ENCODE measurements at places on chromosomes 1 and 21.

- DNase-seq: no peak
Measured at GRCh38 chr1:203858055-203858454, 3.3 kb upstream of the SNRPE start.

DNA sequence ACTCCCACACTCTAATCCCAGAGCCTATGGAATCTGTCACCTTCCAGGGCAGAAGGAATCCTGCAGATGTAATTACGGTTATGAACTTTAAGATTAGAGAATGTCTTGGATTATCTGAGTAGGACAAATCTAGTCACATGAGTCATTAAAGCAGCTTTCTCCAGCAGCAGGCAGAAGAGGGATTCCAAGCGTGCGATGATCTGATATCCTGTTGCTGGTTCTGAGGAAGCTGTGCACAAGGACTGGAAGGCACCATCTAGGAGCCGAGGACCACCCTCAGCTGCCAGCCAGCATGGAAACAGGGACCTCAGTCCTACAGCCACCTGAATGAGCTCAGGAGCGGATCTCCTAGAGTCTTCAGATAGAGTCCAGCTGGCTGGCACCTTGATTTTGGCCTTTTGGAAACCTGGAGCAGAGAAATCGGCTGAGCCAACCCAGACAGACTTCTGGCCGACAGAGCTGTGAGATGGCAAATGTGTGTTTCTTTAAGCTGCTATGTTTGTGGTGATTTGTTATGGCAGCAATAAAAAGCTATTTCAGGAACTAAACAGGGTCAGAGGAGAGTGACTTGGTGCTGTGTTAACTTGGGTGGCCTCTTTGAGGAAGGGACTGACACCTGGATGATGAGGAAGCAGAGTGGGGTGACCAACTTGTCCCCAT is 34.5 kb downstream of the LRRN2 start:
- no peak for DNase-seq

DNA sequence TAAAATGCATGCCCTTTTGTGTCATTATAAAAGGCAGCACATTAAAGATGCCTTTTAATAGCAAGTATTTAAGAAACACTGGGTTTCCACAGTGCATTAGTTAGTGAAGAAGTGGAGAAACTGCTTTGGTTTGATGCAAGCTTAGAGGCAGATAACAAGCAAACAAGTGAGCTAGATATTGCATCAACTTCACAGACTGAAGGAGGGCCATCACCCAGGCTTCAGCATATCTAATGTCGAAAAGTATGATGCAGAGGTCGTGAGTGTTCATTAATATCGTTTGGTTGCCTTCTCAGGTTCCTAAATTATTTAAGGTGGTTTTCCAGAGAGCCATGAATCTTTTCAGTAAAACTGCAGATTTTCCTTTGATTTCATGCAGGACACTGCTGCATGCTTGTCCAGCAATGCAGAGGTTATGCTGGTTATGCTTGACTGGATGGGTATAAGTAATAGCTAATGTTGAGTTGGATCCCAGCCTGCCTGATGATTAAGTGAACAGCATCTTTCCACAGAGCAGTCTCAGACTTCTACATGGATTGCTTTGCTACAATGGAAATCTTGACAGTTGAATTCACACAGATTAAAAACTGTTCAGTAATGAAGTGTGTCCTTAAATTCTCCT is 69.7 kb upstream of the IPO9 start:
- no peak for DNase-seq

GRCh38 chr1:189158155-189158554 is 1319.5 kb downstream of the BRINP3 start:
- DNase-seq: no peak

GRCh38 chr1:51636764-51637522 is 20.1 kb downstream of the OSBPL9 start:
- DNase-seq: no peak

GRCh38 chr1:87905651-87906050 is 577.0 kb downstream of the LMO4 start:
- DNase-seq: no peak

DNA sequence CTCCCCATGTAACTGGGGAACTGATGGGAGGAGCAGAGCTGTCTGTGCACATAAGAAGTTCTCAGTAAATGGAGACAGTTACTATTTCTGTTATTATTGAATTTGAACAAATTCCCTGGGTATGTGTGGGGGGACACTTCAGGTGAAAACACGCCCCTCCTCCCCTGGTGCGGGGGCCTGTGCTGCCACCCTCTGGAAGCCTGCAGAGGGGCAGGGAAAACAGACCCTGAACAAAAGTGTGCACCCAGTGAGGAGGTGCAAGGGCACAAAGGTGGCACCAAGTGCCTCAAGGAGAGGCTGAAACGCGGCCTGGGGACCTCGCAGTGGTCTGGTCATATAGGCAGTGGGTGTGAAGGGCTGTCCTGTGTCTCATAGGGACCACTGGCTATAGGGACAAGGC is 18.2 kb upstream of the NADK start:
- DNase-seq: no peak

GRCh38 chr21:32094804-32095203 is 184.0 kb downstream of the MIS18A start:
- no peak for DNase-seq

DNA sequence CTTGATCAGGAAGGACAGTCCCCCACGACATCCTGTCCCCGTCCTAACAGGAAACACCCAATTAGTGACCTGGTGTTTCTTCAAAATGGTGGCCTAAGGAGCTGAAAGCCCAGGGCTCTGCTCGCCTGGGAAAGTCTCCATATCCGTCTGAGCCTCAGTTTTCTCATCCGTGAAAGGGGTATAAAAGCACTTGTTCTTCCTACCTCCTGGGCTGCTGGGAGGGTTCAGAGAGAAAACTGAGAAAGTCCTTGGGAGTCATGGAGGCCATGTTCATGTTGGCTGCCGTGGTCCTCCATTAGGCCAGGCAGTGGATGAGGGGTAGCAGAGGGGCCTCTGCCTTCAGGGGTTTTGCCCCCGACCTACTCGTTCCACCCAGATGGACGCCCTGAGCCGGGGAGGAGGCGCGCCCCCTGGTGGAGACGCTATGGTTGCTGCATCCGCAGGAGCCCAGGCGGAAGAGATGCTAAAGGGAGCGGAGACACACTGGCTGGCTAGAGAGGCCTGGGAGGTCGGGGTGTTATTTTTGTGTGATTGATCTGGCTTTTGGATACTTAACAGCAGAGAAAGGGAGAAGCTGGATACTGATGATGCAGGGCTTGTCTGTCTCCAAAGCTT is 113.5 kb downstream of the PRDM2 start:
- DNase-seq: peak; percentile 48

GRCh38 chr1:162892906-162893611 is 32.1 kb upstream of the CCDC190 start:
- no peak for DNase-seq

DNA sequence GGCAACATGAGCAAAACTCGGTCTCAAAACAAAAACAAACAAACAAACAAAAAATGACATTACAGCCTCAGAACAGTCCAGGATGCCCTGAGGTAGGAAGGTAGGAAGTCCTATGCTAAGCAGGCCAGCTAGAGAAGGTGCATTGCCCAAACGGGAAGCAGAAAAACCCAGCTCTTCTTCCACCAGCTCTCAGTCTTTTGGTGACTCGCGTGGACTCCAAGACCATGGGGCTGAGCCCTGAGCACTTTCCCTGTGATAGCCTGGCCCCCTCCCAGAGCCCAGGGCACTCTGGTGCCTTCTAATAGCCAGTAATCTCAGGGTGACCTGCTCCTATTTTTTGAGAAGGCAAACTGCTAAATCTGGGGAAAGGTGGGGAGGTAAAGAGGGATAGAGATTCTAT is 16.1 kb downstream of the PHLDA3 start:
- no peak for DNase-seq

GRCh38 chr1:197910120-197910991 is 6.8 kb upstream of the LHX9 start:
- DNase-seq: no peak

DNA sequence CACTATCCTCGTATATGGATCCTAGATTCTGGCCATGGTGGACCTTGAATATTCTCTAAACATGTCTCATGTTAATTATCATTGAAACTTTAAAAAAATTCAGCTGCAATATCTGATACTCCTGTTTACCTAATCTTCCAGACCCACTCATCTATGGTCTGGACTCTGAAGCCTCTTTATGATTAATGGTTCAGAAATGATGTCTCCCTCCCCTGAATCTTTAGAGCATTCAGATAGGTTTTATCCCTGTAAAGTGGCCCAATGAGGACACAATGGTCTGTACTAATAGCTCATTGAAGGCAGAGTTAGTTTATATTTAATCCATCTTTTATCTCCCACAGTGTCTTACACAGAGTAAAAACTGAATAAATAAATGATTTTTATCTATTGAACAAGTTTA is 53.0 kb upstream of the DUSP10 start:
- no peak for DNase-seq

- no peak for DNase-seq
Measured at GRCh38 chr1:99539131-99539530, 106.8 kb upstream of the PALMD start.

- DNase-seq: no peak
Measured at GRCh38 chr21:41678016-41678923, 88.6 kb downstream of the RIPK4 start.

DNA sequence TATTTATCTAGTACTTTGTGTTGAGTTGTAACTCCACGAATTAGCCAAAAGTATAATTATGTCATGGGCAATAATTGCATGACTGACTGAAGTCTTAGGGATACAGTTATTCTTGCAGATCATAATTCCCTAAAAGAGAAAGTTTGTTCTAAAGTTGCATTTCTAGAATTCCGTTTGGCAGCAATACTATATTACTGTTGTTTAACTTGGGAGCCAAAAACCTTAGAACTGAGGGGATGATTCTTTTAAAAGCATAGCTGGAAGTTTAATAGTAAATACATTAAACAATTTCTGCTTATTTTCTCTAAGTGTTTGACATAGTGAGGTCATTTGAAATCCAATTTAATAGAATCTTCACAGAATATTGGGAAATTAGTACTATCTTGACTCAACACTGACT is 356.4 kb upstream of the ADAMTS5 start:
- no peak for DNase-seq

DNA sequence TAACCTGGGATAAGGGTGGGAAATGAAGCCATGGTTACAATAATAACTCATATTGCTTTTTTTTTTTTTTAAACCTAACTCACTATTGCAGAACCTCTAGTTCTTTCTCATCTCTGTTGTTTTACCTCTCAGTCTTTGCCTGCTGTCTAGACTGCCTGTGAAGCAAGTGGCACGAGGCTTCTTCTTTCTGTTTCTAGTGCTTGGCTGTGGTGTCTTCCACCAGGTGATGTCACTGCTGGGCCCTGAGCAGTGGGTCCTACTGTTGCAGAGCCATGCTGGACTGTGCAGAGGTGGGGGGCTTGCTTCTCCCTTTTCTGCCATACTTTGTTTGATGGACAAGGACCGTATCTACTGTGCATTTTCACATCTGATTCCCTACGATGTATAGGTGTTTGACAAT is 51.7 kb downstream of the ZNF326 start:
- no peak for DNase-seq

GRCh38 chr1:37068260-37068659 is 33.9 kb upstream of the GRIK3 start:
- no peak for DNase-seq

- DNase-seq: no peak
Measured at GRCh38 chr1:183783767-183784637, 20.9 kb upstream of the RGL1 start.

DNA sequence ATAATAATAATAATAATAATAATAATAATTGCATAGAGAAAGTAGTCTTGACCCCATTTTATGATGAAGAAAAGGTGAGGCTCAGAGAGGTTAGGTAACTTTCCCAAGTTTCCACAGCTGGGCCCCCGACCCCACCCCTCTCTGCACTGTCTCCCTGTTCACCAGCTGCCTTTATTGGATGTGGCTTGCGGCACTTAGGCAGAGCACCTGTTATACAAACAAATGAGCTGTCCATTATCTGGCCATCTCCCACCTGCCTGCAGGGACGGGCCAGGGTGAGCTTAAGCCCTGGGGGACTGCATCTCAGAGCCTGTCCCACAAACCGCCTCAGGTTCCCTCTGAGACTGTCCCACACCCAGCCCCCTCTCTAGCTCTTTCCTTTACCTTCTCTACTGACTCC is 10.1 kb upstream of the EFNA1 start:
- DNase-seq: no peak

DNA sequence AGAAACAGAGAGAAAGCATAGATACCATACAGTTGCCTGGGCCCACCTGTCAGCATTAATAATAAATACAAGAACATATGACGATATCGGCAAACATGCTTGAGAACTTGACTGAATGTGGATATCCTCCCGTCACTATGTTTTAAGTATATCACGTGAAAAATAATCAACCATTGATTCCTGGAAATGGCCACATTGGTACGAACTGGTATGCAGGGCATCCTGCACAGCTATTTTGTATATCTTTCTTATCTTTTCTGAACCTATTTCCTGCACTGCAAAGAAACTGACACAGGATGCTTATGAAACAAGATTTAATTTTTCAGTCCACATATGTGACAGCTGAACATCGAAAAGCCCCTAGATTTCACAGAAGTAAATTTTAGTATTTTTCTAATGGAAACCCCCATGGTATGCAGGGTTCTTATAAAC is 22.8 kb upstream of the RGS1 start:
- no peak for DNase-seq

DNA sequence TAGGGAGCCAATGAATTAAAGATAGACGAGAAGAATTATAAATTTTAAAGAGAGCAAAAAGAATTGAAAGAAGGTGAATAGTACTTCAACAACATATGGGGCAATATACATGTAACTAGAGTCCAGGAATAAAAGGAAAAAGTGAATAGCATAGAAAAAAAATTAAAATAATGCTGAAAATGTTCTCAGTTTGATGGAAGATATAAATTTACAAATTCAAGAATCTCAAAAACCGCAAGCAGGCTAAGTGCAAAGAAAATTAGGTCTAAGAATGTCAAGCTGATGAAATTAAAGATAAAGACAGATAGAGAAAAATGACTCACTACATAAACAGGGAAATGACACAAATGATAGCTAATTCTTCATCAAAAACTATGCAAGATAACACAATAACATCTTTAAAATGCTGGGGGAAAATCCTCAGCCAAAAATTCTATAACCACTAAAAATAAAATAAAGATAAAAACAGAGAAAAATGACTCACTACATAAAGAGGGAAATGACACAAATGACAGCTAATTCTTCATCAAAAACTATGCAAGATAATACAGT is 326.3 kb downstream of the TBX15 start:
- DNase-seq: no peak

DNA sequence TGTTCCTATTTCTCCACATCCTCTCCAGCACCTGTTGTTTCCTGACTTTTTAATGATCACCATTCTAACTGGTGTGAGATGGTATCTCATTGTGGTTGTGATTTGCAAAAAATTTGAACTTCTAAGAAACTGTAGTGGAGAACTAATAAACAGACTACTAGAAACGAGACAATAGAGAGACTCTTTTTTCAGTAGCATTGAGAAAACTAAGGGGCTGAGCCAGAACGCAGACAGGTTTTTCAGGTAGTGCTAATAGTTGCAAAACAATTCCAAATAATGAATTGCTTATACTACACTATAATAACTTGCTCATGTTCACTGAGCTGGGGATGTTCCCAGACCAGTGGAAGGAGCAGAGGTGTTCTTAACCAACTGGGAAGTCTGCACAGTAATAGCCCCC is 98.8 kb upstream of the DPH5 start:
- no peak for DNase-seq

All from stimulated activated CD4-positive, alpha-beta T cell treated with anti-CD3 and anti-CD28 coated beads, Interleukin-15, amount 100 ng/mL, for 1 hour (primary cell).